ENCODE measurements at places on chromosomes 16 and 17.

- no peak for DNase-seq
These were observed 108.9 kb upstream of the IRX5 start for GRCh38 chr16:54821731-54822130.

DNA sequence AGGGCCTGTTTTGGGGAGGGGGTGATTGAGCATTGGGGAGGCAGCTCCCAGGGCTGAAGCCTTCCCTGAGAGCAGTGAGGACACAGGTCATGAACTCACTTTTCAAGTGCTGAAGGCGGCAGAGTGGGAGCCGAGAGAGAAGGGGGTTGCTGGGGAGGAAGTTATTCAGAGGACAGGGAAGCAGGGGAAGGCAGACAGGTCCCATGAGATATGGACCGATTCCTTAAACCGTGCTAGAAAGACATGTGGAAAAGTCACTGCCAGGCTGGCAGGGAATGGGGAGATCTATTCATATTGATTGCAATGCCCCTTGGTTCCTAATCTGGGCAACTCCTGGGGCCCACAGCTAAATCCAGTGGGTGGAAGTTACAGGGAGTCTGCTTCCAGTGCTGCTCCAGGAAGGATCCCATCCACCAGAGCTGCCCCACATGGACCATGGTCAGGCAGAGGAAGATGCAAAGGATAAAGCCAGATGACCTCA is 1.1 kb downstream of the CCL4 start:
- DNase-seq: no peak

GRCh38 chr17:50914505-50915063 is 48.4 kb upstream of the TOB1 start:
- no peak for DNase-seq

GRCh38 chr16:1887711-1888354 is 15.9 kb upstream of the MEIOB start:
- no peak for DNase-seq

DNA sequence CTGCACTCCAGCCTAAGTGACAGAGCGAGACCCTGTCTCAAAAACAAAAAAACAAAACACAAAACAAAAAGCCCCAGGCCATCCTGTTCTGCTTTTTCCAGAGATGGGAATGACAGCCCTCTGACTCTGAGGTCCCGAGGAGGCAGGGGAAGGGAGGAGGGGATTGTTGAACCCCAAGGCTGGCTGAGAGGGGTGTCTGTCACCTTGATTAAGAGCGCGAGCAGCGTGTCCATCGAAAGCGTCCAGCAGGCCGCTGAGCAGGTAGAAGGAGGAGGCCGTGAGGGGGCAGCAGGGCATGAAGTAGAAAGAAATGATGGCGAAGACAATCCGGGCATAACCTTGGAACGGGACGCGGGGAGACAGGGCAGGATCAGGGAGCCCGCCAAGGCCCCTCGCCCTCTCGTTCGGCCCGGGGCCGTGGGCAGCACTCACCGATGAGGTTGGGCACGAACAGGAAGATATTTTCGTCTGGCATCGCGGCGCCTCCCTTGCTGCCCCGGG is 593 bp downstream of the CDIPT start:
- peak; percentile 64 for DNase-seq

- no peak for DNase-seq
These were observed 235.6 kb upstream of the MAF start for GRCh38 chr16:79836144-79836543.

DNA sequence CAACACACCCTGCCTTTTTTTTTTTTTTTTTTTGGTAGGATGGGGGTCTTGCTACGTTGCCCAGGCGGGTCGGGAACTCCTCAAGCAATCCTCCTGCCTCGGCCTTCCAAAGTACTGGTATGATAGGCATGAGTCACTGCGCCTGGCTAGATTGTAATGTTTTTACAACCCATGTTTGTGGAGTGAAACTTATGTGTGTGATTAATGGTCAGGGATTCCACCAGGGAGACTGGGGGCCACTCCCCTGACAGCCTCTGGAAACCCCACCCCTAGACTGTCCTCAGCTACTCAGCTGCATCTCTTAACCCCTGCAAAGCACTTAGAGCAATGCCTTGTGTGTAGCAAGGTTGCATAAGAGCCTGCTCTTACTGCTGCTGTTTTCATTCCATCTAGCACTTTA is 220.5 kb downstream of the PARN start:
- DNase-seq: no peak

DNA sequence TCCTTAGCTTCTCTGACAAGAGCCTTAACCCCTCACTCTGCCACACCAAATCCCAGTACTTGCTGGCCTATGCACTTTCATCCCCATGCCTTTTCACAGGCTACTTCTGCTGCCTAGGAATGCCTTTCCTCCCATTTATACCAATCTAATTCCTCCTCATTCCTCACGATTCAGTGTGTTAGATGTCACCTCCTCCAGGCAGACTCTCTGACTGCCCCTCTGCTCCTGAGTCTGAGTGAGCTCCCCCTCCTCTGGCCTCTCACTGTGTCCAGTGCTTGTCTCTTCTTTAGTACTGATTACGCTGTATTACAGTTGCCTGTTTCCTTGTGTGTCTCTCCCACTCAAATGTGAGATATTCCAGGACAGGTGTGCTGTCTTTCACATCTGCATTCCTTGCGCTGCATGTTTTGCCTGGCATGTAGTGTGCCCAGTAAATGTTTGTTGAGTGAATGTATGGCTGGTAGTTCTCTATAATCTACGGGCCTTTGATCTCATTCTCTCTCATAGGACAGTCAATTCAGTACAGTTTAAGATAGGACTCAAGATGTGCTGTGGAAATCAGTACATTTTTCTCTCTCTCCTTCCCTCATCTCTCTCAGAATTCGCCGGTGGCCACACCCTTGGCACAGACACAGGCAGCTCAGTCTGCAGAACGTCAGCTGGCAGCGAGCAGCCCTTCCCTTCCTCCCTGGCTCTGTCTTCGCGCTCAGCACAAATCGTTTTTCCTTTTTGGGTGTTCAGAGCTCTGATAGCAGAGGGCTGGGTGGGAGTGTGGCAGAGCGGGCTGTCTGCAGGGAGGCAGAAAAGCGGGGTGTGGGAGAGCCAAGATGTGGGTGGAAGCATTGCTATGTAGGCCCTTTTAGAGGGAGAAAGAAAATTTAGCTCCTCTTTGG is 18.5 kb downstream of the ARL4D start:
- peak; percentile 18 for DNase-seq

DNA sequence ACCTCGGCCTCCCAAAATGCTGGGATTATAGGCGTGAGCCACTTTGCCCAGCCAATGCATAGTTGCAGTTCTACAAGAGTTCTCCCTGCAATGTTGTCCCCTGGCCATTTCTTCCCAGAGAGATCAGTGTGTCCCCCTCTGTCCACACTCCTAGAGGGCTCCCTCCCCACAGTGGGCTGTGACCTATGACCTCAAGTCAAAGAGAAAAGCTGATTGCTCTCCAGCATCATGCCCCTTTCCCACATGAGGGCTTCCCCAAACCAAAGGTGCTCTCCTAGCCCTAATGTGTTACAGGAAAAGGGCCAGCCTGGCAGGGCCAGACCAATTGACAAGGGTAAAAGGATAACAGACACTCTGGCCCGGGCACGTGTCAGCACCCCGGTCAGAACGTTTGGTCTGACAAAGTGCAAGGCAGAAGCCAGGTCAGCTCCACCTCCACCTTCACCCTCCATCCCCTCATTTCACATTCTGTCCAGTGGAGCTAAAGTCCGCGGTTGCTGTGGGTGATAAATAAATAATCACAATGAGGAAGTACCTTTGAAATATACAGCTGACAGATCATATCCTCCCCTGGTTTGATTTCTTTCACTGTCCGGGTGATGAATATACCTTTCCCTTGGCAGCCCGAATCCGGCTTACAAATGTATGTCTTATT is 17.8 kb downstream of the TTLL6 start:
- no peak for DNase-seq

- peak; percentile 69 for DNase-seq
These were observed 56.6 kb upstream of the GSE1 start for GRCh38 chr16:85556456-85557082.

DNA sequence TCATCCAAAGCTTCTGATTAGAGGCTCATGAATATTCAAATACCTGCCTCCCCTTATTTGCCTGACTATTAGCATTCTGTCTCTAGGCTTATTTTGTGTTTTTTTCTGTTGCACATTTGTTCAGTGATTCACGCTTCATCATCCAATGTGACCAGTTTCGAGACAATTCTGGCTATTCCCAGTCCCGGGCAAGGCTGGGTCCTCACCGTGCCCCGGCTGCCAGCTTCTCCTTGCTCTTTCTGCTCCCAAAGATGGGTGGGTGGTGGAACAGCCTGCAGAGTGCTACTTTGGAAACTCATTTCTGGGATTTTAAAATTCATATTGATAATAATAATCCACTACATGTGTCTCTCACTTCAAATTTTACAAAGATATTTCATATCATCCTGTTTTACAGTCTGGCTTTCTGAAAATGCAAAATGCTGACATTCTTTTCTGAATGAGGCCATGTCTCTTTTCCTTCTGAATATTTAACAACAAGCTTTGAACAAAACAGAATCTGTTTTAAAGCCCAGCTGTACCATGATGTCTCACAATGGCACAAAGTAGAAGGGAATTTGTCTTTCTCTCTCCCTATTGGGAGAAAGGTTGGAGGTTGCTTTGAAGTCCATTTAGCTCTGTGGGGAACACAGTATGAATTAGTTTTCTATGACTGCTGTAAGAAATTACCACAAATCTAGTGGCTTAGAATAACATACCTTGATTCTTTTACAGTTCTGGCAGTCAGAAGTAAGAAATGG is 116.9 kb upstream of the CDH13 start:
- DNase-seq: no peak

DNA sequence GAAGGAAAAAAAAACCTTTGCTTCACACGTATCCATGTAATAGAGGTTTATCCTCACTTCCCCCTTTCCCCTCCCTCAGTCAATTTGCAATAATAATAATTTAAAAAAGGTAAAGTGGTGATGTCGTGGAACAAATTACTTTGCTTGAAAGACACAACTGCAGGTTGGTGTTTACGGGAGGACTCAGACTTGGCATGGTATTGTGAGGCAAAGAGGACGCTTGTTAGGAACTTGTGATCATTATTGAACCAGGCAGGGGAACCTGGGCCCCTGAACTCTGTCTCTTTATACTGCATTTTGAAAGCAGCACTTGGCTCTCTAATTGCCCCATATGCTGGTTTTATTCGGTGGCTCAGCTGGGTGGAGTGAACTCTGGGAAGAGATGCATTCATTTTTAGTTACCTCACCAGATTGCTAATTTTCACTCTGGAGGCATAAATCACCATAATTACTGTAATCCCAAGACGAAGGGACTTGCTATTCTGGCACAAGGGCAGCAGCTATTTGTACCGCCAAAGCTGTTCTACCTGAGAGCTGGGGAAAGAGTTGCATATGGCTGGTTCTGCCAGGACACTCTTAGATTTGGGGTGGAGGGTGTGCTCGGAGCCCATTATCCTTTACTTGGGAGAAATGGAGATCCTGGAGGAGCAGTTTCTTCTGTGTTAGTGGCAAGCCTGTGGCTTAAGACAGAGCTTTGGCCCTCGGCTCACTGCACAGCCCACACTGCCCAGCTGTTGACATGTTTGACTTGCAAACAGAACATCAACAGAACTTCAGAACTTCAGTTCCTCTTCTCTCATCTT is 5.7 kb upstream of the DHX8 start:
- no peak for DNase-seq

- DNase-seq: no peak
These were observed 18.2 kb upstream of the QRICH2 start for GRCh38 chr17:76326306-76326705.

DNA sequence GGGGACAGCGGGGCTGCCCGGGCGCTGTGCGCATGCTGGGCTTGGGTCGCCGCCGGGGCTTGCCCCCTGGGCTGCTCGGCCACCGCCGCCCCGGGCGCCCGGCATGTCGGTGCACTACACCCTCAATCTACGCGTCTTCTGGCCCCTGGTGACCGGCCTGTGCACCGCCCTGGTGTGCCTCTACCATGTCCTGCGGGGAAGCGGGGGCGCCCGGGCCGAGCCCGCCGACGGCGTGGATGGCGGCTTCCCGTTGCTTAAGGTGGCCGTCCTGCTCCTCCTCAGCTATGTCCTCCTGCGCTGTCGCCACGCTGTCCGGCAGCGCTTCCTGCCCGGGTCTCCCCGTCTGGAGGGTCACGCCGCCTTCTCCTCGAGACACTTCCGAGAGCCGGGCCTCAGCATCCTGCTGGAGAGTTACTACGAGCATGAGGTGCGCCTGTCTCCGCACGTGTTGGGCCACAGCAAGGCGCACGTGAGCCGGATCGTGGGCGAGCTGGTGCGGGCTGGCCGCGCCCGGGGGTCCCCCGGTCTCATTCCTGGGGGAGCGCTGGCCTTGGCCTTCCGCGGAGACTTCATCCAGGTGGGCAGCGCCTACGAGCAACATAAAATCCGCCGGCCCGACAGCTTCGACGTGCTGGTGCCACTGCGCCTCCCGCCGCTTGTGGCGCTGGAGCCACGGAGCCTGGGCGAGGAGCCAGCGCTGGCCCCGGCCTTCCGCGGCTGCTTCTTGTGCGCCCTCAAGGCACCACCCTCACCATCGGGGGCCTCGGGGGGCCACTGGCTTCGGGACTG is 789 bp downstream of the ITPRIPL2 start:
- peak; percentile 78 for DNase-seq

GRCh38 chr16:75326333-75326732 is 74.9 kb upstream of the BCAR1 start:
- no peak for DNase-seq

DNA sequence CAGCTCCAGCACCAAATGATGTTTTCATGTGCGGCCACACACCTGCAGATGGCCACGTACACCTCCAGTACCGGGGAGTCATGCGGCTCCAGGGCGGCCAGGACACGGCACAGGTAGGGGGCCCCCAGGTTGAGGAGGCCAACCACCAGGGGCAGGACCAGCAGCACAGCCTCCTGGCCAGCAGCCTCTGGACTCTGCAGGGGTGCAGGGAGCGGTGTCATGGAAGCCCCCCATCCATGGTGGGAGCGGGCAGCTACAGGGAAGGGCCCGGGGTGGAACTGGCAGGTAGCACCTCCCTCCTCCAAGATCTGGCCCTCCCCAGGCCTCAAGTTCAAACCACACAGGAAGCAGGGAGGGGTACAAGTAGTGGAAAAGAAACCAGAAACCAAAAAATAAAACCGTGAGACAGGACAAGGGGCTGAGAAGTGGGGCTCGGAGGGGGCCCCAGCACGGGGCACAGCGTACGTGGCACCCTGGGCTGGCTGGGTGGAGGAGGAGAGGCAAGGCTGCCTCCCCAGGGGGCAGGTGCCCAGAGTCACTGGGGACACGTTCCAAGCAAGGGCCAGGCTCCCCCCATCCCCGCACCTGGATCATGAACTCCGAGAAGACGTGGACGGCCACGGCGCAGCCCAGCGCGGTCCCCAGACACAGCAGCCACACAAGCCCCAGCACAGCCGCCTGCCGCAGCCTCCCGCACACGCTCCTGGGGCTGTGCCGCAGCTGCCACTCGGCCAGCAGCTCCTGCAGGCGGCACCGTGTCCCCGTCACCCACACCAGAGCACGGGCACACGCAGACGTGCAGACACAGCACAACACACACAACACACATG is 7.4 kb downstream of the TMC6 start:
- DNase-seq: no peak

DNA sequence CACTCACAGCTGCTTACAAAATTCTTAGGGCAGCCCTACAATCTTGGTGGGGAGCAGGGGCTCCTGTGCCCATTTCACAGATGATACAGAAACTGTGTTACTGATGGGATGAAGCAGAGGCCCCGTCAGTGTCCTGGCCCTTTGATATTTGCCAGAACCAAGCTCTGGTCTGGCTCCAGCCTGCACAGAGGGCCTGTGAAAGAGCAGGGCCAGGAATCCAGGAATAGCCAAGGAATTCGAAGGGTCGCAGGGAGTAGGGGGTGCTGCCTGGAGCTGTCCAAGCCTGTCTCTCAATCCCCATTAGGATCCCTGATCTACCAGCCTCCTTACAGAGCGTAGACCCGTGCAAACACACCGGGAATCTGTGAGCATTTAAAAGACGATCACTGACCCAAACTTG is 86.3 kb upstream of the RCVRN start:
- no peak for DNase-seq

Measured in NCI-H1417 (cell line).